Esophagus squamous epithelium (tissue), 5 donors: ENCODE measurements at places on chromosomes 7 and 10.

GRCh38 chr7:138889582-138890498 is 91.3 kb downstream of the KIAA1549 start:
- DNase-seq, result no peak

GRCh38 chr7:41116817-41117216 is 586.1 kb downstream of the INHBA start:
- no peak for DNase-seq

DNA sequence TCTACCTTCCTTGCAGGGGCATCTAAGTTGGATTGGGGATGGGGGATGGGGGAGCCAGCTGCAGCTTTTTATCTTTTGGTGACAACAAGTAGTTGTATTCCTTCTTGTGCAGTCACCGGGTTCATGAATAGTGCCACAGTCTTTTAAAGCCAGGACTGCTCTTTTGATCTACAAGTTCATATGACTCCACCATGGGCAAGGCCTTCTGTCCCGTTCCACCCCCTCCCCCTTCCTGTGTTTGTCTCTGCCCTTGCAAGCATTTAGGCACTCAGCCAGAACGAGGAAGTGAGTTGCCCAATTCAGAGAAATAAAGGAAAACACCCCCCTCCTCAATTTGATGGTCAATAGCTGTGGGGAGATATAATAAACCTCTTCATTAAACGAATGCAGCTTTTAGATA is 44.8 kb upstream of the EGR2 start:
- no peak for DNase-seq

GRCh38 chr7:95469187-95469586 is 16.6 kb upstream of the ASB4 start:
- no peak for DNase-seq

DNA sequence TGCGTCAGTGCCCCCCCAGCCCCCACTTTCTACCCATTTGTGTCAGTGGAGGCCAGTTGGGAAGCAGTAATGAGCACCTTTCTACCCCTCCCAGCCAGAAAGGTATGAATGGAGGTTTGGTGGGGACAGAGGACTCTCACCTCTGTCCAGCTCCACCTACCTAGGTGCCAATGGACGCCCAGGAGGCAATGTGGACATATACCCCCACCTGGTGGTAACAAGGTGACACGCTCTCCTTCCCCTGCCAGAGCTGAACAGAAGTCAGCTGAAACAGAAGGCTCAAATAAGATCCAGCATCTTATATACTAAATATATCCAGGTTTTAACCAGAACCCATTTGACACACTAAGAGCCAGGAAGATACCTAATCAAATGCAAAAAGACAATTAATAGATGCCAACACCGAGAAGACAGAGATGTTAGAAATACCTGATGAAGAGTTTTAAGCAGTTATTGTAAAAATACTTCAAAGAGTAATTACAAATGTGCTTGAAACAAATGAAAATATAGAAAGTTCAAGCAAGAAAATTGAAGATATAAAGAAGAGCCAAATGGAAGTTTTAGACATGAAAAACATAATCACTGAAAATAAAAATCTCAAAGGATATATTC is 18.4 kb upstream of the SORCS3 start:
- no peak for DNase-seq

DNA sequence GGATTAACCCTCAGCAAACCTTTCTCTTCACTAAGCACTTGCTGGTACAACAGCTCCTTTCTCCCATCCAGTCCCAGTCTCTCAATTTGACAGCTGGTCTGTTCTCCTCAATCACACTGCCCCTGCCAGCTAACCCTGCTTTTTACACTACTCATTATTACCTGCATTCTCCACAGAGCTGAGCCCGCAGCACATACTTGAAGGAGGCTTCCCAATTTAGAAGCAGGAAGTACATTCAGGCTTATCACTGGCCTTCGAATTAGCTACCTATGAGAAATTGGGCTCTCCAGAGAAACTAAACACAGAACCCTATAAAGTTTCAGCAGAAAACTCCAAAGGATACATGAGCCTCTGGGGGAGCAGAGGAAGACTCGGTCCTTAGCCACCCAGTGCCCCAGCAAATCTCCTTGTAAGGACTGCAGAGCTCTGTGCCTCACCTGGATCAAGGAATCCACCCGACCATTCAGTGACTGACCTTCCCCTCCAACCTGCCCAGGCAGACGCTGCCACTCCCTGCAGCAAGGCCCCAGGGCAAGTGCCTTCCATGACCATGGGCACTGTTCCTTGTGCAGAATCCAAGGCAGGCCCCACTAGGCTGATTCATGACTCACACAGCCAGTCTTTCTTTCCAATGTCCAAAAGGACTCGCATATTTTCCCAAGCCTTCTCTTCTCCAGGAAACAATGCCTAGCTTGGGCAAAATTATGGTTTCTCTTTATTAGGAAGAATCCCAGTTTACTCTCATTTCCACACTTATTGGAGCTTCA is 68.0 kb downstream of the VOPP1 start:
- no peak for DNase-seq

DNA sequence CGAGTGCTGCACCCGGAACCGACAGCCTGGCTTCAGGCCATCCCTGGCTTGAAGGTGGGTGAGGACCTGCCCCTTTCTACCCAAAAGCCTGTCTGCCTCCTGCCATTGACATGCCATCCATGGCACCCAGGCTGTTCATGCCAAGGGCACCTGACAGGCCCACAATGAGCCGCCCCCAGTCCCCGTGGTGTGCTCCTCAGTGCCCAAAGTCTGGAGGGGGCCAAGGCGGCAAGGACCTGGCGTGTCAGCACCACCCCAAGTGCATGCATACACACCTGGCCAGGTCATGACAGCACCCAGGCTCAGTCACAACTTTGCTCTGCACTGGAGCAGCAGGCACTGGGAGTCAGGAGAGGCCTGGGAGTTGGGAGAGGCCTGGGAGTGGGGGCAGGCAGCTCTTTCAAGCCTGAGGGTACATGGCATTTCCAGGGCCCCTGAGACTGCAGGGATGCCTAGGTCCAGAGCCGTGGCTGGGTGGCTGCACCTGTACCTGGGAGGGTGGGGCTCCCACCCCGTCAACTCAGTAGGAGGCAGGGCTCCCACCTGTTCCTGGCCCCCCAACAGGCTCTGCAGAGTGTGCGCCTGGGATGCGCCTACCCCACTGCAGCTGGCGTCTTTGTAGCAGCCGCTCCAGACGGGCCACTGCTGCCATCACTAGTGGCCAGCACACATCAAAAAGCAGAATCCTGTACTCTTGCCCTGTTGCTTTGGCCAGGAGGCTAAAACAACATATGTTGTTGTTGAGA is 71.7 kb downstream of the ZNF467 start:
- DNase-seq, result no peak

DNA sequence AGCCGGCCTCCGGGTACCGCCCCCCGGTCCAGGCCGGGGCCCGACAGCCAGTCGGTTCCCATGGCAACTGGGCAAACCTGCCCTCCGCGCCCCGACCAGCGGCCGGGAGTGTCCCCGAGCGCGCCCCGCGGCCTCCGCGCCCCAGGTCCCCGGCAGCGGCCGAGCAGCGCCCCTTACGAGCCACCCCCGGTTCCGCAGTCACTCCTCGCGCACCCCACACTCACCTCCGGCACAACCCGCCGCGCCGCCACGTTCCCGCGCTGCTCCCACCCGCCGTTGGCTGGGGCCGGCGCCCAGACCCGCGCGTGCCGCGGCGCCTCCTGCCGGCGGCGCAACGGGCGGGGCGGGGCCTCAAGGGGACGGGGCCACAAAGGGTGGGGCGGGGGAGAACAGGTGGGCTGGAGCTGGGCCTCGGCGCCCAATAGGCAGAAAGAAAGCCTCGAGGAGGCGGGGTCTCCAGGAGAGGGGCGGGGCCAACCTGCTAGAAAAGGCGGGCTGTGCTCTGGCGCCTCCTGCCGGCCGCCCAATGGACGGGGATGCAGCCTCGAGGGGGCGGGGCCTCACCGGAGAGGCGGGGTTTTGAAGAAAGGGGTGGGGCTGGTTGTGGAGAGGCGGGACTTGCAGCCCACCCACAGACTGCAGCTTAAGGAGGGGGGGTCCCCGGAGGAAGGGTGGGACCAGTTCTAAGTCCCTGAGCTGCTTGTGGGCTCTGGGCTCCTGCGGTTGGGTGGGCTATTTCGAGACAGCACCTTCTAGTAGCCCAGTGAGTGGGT is at the start of gene RADIL:
Gene RADIL (minus strand): TSS at position 345 of the 773 bp plus-strand sequence. CDS start 5,577 bp downstream, outside the sequence.
- DNase-seq, result peak; percentile 25

- DNase-seq, result no peak
Measured at GRCh38 chr10:131277278-131277677, 34.2 kb downstream of the TCERG1L start.

- DNase-seq, result no peak
Measured at GRCh38 chr10:131261890-131262475, 49.5 kb downstream of the TCERG1L start.

GRCh38 chr7:2779051-2779450 is 65.1 kb downstream of the GNA12 start:
- no peak for DNase-seq

DNA sequence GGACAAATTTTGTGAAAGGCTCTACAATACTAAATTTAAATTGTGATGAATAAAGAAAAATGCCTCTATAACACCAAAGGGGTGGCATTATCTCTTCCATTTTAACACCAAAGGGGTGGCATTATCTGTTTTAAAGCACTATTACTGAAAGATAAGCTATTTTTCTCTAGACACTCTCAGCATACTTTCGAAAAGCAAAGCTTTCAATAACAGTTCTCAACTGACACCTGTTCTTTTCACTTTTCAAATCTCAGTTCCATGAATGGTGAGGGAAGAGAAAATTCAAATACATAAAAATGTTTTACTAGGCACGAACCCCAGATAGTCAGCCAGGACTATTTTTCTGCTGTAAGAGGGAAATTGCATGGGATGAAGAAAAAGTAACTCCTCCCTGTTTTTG is 103.8 kb downstream of the CPEB3 start:
- no peak for DNase-seq

- no peak for DNase-seq
Measured at GRCh38 chr10:55400075-55400849, 599.2 kb upstream of the PCDH15 start.

DNA sequence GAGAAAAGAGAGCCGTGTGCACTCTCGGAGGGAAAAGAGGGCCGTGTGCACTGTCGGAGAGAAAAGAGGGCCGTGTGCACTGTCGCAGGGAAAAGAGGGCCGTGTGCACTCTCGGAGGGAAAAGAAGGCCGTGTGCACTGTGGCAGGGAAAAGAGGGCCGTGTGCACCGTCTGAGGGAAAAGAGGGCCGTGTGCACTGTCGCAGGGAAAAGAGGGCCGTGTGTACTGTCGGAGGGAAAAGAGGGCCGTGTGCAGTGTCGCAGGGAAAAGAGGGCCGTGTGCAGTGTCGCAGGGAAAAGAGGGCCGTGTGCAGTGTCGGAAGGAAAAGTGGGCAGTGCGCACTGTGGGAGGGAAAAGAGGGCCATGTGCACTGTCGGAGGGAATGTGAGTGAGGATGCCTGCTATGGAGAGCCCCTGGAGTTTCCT is 188.7 kb downstream of the DNAJB6 start:
- DNase-seq, result no peak

DNA sequence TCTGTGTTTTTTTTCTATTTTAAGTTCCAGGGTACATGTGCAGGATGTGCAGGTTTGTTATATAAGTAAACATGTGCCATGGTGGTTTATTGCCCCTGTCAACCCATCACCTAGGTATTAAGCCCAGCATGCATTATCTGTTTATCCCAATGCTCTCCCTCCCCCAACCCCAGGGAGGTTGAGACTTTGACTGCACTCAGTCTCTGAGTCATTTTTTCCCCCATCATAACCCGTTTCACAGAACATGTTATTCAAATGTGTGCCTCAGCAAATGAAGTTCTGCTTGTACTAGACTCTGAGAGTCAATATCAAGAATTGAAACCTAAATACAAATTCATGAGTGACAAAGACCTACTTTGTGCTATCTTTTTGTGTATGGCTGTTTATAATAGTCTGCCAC is 70.0 kb upstream of the CYP26C1 start:
- no peak for DNase-seq

DNA sequence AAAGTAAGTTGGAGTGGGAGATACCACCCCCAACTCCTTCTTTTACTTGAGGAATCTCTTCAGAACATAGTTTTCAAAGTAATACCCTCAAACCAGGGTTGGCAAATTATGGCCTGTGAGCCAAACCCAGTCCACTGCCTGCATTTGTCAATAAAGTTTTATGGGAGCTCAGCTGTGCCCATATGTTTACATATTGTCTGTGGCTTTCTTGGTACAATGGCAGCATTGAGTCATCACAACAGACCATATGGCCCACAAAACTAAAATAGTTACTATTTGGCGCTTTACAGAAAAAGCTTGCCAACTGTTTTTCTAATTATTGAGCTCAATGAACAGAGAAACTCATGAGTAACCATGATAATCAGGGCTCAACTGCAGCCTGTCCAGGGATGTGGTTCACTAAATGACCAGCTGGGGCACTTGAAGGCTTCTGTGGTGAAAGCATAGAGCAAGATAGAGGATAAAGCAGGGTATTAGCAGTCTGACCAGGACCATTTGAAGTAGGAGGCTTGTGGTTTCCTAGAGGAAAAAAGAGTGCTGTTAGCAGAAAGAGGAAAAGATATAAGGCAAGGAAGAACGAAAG is 196.0 kb upstream of the GRB10 start:
- DNase-seq, result no peak

GRCh38 chr10:16819436-16819835 is 2.2 kb upstream of the RSU1 start:
- no peak for DNase-seq

DNA sequence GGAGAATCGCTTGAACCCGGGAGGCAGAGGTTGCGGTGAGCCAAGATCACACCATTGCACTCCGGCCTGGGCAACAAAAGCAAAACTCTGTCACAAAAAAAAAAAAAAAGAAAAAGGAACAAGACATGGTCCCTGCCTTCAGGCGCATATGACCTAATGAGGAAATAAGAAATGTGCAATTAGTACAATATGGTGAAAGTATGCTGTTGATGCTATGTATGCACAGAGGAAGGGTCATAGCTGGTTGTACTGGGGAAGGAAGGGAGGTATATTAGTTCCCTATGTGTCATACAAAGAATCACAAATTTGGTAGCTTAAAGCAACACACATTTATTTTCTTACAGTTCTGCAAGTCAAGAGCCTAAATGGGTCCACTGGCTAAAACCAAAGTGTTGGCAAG is 97.8 kb upstream of the MPP7 start:
- no peak for DNase-seq
